ENCODE measurements at places on chromosomes 12 and 14. TPM values are rescaled to one million over a fixed set of nuclear protein-coding genes. Genes with fewer than 3 reads are reported as not detected.

DNA sequence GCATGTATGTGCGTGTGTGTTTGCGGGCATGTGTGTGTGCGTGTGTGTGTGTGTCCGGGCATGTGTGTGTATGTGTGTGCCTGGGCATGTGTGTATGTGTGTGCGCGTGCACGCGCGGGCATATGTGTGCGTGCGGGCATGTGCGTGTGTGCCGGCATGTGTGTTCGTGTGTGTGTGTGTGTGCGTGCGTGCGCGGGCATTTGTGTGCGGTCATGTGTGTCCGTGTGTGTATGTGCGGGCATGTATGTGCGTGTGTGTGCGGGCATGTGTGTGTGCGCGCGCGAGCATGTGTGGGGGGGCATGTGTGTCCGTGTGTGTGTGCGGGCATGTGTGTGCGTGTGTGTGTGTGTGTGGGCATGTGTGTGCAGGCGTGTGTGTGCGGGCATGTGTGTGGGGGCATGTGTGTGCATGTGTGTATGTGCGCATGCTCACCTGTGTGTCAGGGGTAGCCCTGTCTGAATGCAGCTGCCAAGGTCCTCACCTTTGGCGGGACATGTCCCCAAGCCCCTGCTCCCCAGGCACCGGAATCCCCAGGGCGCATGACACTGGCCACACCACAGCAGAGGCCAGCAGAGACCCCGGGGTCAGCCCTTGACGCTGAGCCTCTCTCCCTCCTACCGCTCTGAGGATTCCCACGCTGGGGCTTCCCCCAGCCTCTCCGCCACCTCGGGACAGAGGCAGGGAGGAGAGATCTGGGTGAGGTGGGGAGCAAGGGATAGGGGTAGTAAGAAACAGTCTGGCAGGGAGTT is 109.5 kb upstream of the NCOR2 start:
- no peak for DNase-seq

- DNase-seq, result no peak
Observed at GRCh38 chr12:41202051-41202450, 13.9 kb downstream of the PDZRN4 start.

DNA sequence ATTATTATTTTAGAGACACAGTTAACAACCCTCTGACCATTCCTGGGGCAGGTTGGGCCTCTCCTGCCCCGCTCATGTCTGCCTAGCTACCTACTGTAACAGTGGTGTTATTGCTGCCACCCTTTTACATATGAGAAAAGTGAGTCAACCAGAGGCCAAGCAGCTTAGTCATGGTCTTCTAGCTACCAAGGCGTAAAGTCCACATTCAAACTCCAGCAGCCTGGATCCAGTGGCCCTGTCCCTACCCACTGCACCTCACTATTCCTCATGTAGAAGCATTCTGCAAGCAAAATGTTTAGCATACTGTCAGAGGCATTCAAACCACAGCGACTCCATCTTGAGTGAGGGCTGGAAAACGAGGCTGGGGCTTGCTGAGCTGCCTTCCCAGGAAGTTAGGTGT is 95.8 kb downstream of the SLC15A4 start:
- DNase-seq, result no peak

- DNase-seq, result no peak
Observed at GRCh38 chr12:24066865-24067264, 117.4 kb upstream of the SOX5 start.

DNA sequence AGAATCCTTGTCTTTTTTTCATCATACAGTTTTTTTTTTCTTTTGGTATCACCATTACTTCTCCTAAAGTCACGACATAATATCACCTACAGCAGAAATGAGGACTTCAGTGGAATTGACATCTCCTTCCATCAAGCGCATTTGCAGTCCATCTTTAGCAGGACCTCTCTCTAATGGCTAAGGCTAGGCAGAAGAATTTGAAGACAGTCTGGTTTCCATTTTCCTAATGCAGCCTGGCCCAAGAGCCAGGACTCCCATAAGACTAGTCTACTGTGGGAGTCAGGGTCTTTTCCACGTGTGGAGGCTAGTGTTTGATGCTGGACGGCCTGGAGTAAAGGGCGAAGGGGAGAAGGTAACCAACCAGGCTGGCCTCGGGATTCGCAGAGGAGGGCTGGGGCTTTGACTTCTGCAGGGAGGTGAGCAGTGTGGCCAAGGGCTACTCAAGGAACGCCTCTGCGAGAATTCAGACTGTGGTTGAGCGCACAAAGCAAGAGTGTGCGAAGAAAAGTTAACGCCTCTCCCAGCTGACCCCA is 769 bp upstream of the ZNF740 start:
- no peak for DNase-seq

DNA sequence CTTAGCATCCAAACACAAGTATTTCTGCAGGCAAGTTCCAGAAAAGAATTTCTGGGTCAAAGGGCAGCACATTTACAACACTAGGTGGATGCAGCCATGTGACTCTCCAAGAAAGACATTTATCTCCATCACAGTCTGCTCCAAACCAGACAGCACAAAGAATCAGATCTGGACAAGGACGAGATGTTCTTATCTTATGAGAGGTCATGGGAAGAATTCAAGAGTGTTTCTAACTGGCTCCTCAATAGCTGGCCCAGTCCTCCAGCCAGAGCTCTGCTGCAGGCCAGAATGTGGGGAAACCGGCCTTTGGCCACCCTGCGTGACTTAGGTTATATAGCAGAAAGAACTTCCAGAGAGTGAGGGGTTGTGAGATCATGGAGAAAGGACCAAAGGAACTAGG is 17.4 kb downstream of the TMEM119 start:
- no peak for DNase-seq

The FLRT2 gene
- total RNA-seq, result 45.0 TPM

The TCL1B gene
- total RNA-seq, result not detected

The MNAT1 gene
- total RNA-seq, result 103 TPM

The C12orf60 gene
- total RNA-seq, result 2.4 TPM

The TC2N gene
- total RNA-seq, result 13.0 TPM

Measured in NCI-H460 (cell line).